GDM1 (cell line): ENCODE measurements at places on chromosomes 5 and 9.

DNA sequence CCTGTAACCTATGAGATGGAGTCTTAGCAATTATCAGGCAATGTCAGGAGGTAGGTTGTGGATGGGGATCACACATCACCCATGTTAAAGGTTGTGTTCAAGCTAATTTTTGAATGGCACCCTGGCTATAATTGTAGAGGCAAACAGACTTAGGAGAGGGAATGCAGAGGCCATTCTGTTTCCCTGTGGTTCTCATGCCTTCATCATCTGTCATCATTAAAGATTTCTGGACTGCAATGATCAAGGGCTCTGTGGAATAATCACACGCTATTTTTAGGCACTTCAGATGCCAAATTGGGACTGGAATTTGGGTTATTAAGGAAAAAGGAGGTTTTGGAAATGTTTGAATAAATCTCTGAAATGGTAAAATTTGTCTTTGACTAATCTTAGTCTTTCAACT is 1065.4 kb downstream of the TAF11L14 start:
- DNase-seq = no peak

- no peak for DNase-seq
These were observed 104.3 kb downstream of the PLPPR1 start for GRCh38 chr9:101132801-101133200.

GRCh38 chr5:53027913-53028312 is 38.8 kb downstream of the ITGA2 start:
- peak; percentile 6 for DNase-seq

DNA sequence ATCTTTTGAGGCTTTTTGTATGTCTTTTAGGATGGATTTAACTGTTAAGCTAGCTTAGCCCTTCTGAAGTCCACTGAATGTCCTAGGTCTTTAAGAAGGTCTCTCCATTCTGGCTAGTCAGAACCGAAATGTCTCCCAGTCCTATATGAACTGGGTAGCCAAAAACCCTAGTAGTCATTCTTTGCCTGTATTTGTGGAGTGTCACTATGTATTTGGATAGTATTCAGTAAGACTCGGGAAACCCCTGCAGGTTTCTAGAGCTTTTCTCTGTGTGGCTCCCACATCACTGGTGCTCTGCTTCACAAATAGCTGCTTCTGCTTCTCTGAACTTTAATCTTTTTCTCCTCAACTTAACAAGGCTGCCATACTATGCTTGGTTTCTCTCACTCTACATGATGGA is 68.0 kb downstream of the RIC1 start:
- no peak for DNase-seq

GRCh38 chr5:146890066-146890465 is 11.5 kb upstream of the PPP2R2B start:
- DNase-seq = no peak

- DNase-seq = no peak
These were observed 768.6 kb upstream of the C9orf72 start for GRCh38 chr9:28341913-28342312.

DNA sequence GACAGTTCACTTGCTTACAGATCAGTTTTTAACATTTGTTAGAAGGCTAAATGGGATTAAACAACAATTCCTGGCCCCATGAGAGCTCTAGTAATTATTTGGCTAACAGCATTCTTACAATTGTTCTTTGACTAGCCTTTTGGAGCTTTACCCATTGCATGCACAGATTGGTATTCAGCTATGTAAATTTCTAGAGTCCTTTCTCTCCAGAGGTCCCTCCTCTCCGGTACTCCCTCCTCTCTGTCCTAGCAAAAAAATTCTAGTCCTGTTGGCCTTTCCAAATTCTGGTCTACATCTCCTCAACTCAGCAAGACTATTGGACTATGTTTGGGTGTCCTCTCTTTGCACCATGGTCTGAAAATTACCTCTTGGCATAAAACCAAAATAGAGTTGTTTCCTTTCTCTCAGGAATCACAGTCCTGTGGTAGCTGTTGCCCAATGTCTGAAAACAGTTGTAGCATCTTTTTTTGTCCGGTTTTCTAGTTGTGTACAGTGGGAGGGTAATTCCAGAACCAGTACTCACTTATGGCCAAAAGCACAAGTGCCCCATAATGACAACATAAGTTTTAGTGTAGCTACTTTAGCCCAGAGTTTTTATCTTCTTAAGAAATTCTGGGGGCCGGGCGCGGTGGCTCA is 18.1 kb downstream of the SAR1B start:
- no peak for DNase-seq

GRCh38 chr9:89295400-89295799 is 15.6 kb upstream of the CKS2 start:
- DNase-seq = no peak

GRCh38 chr5:17182981-17183380 is 34.5 kb upstream of the BASP1 start:
- DNase-seq = no peak

GRCh38 chr9:130891688-130892476 is 4.7 kb downstream of the QRFP start:
- DNase-seq = no peak

- no peak for DNase-seq
These were observed 7.5 kb downstream of the EPB41L4B start for GRCh38 chr9:109313351-109313750.

GRCh38 chr5:105501315-105501714 is 1938.7 kb upstream of the NUDT12 start:
- DNase-seq = no peak

DNA sequence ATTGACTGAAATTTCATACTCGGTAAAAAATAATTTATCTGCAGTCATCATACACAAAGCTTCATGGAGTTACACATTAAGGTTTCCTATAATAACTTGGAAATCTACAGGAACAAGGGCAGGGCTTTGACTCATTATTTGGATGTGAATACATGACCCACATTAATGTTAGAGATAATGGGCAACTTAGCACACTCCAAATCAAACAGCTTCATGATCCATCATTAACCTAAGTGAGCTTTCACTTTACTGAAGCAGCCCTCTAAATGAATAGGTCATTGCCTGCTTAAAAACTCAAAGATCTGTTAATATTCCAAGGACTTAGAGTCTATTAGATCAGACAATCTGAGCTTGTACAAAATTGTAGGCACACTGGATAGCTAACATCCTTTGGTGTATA is 9.0 kb downstream of the CDH12 start:
- no peak for DNase-seq

DNA sequence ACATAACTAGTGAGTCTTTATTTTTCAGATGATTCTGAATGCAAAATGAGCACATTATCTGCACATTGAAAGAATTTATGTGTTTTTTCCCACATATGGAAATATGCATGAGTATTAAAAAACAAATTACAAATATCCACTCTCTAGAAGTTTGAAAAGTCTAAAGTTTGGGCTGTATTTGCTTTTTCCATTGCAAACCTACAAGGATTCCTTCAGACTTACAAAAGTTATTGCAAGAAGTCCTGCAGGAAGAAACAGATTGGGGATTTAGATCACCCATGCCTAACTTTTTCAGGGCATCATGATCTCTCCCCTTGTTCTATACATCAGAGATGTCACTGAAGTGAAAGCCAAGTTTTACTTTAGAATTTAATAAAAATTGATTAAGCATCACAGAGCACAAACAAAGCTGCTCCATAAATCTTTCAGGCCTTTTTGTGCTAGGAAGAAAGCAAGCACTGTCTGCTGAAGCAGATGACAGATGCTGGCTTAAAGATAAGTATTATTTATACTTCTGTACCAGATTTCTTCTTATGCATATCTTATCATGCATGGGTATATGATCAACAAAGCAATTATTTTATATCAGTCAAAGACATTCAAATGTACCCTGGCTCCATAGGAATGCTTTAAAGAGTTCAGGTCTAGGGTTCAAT is 71.7 kb downstream of the NFIB start:
- DNase-seq = no peak

- no peak for DNase-seq
These were observed 209.7 kb upstream of the PRR16 start for GRCh38 chr5:120254385-120254784.

- DNase-seq = no peak
These were observed 34.4 kb downstream of the SARDH start for GRCh38 chr9:133703591-133704399.

GRCh38 chr5:38926121-38926520 is 80.3 kb downstream of the OSMR start:
- no peak for DNase-seq

DNA sequence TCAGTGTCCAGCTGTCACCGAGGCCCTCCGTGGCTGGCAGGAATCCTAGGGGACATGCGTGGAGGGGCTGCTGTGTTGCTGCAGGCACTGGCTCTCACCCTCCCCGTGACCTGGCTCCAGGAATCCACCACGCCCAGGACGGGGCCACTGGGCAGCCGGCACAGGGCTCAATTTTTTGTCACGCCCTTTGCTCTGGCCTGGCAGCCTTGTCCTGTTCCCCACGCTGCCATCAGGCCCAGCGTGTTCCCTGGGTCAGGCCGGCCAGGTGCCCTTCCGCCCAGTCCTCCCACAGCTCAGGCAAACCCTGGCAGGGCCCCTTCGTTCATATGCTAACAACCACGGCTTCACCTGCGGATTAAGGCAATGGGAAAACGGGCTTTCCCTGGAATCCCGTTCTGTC is 37.3 kb downstream of the PROP1 start:
- DNase-seq = no peak

DNA sequence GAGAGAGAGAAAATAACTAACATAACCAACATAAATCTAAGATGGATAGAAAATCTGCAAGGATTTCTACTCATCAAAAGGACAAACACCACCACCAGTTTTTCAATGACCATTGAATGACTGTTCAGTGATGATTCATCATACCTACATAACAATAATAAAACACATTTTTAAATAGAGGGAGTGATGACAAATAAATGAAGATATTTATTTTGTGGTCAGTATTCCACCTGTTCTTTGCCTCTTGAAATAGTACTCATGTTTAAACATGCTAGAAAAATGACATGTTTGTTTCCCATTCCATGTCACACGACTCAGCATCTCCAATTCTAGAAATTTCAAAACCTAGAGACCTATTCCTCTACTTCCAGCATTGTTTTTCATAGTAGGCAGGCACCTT is 34.6 kb upstream of the ADAMTS16 start:
- DNase-seq = no peak

DNA sequence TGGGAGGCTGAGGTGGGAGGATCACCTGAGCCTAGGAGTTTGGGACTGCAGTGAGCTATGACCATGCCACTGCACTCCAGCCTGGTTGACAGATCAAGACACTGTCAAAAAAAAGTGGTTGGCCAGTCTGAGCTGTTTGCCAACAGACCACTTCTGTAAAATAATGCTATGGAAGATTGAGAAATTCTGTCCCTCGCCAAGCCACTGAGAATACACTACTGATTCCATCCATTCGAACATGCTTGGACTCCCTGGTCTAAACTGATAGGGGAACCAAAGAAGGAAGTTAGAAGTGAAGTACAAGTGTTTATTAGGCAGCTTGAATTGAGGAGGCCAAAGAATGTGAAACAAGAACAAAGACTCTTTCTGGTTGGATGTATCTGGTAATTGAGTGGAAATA is 27.2 kb downstream of the ENC1 start:
- DNase-seq = no peak

DNA sequence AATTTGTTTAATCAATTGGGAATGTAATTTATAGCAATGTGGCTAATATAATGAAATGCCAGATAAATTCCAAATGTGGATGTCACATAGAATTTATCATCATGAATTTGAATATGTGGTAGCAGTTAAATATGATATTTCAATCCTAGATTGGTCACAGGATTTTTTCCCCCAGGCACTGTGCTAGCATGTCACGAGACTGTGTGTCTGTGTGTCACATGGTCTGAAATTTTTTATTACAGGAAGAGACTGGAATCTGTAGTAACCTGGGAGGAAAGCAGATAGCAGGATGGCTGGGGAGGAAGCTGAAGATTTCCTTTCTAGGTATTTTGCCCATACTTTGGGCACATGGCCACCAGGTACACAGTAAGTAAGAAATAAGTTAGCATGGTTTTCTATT is 35.4 kb upstream of the MSH3 start:
- no peak for DNase-seq

DNA sequence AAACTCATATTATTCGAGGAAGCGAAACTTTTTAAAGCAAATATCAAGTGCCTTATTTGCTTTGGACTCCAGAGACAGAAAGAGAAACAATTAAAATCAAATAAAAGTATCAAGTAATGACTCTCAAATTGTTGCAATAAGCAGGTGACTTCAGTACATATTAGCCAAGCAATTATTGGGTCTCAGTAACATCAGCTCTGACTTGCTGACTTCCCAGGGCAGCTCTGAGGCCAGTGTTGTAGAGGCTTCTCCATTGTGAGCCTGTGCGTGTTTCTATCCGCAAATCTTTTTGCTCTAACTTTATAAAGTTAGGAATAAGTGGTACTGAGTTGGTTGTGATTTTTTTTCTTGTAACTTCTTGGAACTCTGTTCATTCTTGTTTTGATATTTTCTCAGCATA is 186.8 kb upstream of the PRLR start:
- DNase-seq = no peak

- DNase-seq = no peak
These were observed 2.9 kb downstream of the PBX3 start for GRCh38 chr9:125749951-125750626.

- no peak for DNase-seq
These were observed 56.1 kb downstream of the PCDH1 start for GRCh38 chr5:141822144-141822543.

GRCh38 chr5:177362610-177363507 is 5.1 kb downstream of the RGS14 start:
- no peak for DNase-seq

GRCh38 chr9:36993933-36994764 is 39.9 kb downstream of the PAX5 start:
- no peak for DNase-seq

GRCh38 chr5:179763215-179763945 is 30.4 kb upstream of the LTC4S start:
- peak; percentile 37 for DNase-seq

GRCh38 chr9:112170968-112171367 is 4.1 kb downstream of the SUSD1 start:
- DNase-seq = no peak

- DNase-seq = no peak
These were observed 1.5 kb downstream of the PCSK1 start for GRCh38 chr5:96431376-96432187.

DNA sequence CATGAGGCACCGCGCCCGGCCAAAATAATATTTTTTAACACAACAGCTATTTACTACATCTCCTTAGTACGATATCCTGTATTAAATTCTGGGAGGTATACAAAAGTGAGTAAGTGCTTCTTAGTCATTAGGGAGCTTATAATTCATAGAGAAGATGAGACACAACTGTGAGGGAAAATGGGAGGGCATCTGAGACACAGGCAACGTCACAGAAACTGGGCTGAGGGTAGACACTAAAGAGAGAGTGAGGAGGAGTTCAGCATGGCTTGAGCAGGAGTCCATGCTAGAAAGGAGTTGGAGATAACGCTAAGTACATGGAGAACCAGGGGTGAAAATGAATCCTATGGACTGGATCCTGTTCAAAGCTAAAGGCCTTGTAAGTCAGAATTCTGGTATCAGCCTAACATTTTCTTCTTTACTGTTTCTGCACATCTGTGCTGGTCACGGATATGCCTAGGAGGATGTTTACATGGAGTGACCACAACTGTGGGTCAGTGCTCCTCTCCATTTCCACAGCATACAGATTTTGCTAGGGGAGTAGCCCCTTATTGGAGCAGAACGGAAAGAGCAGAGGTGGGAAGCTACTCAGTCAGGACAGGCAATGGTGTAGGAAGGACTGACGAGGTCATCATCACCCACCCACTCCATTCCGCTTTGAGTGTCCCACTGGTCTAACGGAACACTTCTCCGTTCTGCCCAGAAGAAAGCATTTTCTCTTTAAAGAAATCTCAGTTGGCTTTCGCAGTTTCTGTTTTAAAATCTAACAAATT is 310.4 kb upstream of the EFNA5 start:
- no peak for DNase-seq

- DNase-seq = no peak
These were observed 2.1 kb downstream of the ADAMTS2 start for GRCh38 chr5:179343021-179343718.

- no peak for DNase-seq
These were observed 16.5 kb downstream of the DNAJA1 start for GRCh38 chr9:33041432-33042188.
